ENCODE measurements at places on chromosomes 4 and X. TPM values are rescaled to one million over a fixed set of nuclear protein-coding genes. Genes with fewer than 3 reads are reported as not detected.

The SSX3 gene
- polyA plus RNA-seq: not detected

The SPINK2 gene
- polyA plus RNA-seq: not detected

DNA sequence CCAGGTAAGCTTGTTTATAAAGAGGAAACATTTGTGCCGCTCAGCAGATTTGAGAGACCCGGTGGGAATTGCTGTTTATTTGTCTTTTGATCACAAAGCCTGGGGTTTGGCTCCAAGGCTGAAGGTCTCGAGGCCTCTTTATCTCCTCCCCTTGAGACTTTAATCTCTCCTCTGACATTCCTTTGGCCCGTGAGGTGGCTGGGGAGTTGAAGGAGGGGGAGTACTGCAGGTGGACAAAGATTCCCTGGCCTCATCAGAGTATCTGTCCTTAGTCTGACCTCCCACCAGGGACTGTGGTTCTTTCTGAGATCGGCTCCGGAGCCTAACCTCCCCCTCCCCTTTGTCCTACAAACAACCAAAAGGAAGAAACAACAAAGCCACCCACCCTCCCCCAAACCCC lies 216.5 kb downstream of the MID1IP1 start:
- no peak for DNase-seq

- no peak for DNase-seq
These were observed 26.5 kb upstream of the ATP8A1 start for GRCh38 chr4:42683393-42683792.

GRCh38 chrX:69185141-69185540 lies 19.9 kb upstream of the PJA1 start:
- no peak for DNase-seq

- DNase-seq: no peak
These were observed 15.6 kb upstream of the DCHS2 start for GRCh38 chr4:154507156-154507555.

DNA sequence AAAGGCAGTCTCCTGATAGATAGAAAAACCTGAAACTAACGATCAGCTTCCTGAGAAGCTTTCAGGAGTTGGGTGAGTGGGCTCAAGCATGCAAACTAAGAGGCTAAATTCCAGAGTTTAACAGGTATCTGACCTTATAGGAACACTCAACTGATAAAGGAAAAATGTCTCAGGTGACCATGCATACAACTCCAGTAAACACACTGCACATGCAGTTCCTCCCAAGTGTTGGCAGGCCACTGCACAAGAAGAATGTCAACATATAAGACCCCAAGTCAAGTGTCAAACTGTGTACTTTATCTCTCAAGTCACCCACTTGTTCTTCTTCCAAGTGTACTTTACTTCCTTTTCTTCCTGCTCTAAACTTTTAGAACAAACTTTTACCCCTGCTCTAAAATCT lies 981.2 kb downstream of the FAM133A start:
- DNase-seq: no peak

GRCh38 chr4:26985873-26986272 lies 125.2 kb downstream of the STIM2 start:
- no peak for DNase-seq

DNA sequence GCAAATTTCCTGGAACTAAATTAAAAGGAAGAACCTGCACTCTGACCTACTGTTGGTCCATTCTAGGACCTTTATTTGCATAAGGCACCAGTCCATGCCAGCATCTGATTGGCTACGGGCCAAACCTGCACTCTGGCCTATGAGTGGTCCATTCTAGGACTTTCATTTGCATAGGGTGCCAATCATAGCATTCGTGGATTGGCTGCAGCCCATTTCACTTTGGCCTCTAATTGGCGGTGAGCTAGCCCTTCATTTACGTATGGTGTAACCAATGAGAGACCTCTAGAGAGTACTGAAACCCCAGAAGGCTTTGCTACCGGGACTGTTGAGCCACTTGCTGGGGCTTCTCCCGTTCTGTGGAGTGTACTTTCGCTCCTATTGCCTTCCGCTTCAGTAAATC lies 6.1 kb upstream of the RNF175 start:
- DNase-seq: no peak

- DNase-seq: no peak
These were observed 17.8 kb upstream of the ZNF827 start for GRCh38 chr4:145956288-145956890.

Measured in right renal cortex interstitium (tissue), 3 donors.